ACHN (cell line): ENCODE measurements at places on chromosomes 2 and 18.

GRCh38 chr2:181374781-181375675, 82.2 kb upstream of the ITGA4 start:
- no peak for DNase-seq

DNA sequence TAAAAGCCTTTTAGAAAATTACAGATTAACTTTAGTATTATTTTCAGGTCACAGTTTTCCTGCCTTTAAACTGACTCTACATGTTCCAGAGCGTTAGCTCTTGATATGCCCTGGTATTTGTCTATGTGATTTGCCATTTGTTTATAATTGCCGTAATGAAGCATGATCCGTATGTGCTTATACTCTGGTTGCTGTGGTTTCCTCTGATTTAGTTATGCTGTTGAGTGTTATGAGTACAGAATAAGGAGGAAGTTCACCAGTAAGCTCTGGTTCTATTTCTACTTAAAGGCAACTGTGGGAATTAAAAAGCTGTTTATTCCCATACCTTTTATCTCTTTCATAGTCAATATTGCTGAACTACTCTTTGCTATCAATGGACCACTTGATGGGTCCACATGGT, 123.5 kb downstream of the OSBPL6 start:
- DNase-seq = no peak

GRCh38 chr18:10122988-10123950, 209.5 kb downstream of the VAPA start:
- no peak for DNase-seq

DNA sequence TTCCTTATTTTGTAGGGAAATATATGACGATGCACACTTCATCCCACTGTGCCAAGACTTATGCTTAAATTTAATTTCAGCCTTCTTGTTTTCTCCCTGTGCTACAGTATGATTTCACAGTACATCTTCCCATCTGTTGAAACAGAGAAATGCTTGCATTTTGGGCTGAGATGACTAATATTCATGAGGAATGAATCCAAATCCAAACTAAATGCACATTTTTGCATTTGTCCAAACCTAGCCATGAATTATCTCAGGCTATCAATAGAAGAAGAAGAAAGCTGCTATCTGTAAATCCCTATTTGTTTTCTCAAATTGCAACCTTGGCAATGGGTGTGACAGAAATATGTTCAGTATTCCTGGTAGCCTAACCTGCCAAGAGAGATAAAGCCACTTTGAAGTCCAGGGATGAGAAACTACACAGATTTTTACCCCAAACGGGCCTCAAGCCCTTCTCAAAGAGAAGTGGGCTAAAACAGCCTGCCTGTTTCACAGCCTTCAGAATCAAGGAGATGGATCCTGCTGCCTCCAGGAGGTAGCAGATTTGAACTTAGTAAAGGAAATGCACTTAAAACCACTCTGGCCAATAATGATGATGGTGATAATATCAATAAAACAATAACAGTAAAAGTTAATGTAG, 306.9 kb upstream of the NT5C1B start:
- no peak for DNase-seq

DNA sequence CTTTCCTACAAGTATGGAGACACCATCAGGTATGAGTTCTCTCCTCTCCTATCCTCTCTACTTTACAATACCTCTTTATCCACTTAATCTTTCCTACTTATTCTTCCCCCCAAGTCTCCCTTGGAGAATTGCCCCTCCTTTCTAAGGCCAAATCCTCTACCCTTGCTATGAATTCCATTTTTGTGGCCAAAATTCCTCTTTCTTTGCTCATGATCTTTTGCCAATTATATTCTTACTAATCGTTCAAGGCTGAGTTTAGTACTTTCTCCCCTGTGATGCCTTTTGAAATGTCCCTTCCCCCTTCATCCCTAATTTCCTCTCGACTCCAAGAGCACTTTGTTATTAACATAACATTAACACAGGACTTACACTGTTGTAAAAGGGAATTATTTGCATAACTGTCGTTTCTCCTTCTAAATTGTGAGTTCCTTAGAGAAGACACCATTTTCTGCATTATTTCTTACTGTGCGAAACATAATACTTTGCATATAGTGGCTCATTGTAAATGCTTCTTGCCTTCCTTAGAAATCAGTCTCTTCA, 133.4 kb downstream of the KCTD1 start:
- no peak for DNase-seq

DNA sequence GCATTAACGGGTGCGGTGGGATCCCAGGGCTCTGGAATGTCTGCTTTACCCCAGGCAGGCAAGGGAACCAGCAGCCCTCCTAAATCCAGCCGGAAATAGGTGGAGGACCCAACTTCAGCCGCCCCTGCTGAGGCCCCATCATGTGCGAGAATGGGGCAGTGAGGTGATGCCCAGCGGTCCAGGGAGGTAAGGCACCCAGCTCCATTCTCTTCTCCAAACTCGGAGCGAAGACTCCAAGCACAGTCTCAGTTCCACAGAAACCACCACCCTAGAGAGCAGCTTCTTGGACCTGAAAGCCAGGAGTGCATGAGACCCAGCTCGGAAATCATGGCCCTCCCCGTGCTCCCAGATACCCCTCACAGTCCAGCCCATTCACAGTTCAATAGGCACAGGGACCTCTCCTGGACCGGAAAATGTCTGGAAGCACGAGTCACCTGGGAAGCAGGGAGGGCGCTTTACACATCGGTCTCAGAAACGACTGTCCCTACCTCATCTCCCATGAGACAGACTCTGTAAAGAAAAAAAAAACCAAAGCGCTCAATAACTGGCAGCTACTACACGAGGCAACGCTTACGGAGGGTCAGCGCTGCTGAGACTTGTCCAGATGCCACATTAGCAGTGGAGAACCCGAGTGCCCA, 2.0 kb downstream of the SDC1 start:
- DNase-seq = no peak

GRCh38 chr2:69988086-69988635, 26.7 kb upstream of the ASPRV1 start:
- DNase-seq = no peak

DNA sequence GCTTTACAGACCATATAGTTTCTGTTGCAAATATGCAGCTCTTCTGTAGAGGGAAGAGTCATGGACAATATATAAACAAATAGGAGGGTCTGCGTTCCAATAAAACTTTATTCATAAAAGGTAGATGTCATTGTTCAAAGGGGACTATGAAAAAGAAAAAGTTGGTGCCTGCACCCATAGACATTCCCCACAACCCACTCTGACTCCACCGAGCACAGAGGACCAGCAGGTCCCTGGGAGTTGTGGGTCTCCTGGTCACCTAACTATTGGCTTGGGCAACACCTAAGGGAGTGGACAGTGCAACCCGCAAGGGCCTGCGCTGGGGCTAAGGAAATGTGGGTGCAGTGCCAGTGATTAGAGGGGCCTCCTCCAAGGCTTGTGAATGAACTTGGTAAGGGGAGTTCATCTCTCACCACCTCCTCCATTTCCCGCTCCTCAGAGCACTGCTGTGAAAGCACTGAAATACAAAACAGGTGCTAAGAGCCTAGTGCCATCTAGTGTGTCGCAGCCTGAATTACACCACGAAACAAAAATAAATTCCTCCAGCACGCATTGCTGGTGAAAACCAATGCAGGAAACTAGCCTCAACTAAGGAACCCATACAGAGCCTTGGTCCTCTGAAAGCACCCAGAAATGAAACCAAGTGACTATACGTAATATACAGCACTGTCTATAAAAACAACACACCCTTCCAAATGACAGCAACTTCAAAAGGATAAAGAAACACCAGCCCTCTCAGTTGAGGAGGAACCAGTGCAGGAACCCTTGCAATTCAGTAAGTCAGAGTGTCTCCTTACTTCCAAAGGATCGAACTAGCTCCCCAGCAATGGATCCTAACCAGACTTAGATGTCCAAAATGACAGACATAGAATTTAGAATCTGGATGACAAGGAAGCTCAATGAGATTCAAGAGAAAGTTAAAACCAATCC, 166.6 kb downstream of the RNF144A start:
- peak; percentile 22 for DNase-seq

GRCh38 chr2:109126501-109126860, 2.5 kb upstream of the SH3RF3 start:
- peak; percentile 53 for DNase-seq

DNA sequence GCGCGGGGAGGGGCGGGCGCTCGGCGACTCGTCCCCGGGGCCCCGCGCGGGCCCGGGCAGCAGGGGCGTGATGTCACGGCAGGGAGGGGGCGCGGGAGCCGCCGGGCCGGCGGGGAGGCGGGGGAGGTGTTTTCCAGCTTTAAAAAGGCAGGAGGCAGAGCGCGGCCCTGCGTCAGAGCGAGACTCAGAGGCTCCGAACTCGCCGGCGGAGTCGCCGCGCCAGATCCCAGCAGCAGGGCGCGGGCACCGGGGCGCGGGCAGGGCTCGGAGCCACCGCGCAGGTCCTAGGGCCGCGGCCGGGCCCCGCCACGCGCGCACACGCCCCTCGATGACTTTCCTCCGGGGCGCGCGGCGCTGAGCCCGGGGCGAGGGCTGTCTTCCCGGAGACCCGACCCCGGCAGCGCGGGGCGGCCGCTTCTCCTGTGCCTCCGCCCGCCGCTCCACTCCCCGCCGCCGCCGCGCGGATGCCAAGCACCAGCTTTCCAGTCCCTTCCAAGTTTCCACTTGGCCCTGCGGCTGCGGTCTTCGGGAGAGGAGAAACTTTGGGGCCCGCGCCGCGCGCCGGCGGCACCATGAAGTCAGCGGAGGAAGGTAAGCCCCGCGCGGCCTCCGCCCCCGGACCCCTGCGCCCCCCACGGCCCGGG, at the start of gene NFATC1:
TSS of gene NFATC1 (plus strand) at position 170 of the 644 bp plus-strand sequence. CDS start at position 465, 295 bp downstream.
- peak; percentile 61 for DNase-seq

DNA sequence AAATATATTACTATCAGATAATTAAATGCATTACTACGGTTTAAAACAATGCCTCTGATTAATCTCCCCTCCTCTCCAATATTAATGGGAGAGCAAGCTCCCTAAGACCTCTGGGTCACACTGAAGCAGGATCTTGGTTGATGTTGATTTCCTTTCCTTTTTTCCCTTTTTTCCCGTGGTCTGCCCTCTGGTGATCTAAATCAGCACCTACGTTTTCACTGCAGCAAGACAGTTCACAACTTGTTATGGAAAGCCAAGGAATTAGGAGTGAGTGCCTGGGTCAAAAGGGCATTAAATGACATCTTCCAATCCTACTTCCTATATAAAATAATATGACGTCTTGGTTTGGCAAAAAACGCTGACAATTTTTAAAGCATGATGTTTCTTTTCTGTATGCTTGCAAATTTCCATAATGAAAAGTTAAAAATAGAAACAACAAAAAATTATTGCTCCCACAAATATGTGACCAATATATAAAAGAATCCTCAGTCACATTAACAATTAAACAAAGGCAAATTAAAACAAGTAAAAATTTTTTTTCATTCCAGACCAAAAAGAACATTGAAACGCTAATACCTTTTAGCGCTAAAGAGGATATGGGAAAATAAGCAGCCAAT, 7.9 kb upstream of the CFAP36 start:
- peak; percentile 72 for DNase-seq

GRCh38 chr2:73907840-73908452, 15.1 kb downstream of the ACTG2 start:
- DNase-seq = peak; percentile 21

DNA sequence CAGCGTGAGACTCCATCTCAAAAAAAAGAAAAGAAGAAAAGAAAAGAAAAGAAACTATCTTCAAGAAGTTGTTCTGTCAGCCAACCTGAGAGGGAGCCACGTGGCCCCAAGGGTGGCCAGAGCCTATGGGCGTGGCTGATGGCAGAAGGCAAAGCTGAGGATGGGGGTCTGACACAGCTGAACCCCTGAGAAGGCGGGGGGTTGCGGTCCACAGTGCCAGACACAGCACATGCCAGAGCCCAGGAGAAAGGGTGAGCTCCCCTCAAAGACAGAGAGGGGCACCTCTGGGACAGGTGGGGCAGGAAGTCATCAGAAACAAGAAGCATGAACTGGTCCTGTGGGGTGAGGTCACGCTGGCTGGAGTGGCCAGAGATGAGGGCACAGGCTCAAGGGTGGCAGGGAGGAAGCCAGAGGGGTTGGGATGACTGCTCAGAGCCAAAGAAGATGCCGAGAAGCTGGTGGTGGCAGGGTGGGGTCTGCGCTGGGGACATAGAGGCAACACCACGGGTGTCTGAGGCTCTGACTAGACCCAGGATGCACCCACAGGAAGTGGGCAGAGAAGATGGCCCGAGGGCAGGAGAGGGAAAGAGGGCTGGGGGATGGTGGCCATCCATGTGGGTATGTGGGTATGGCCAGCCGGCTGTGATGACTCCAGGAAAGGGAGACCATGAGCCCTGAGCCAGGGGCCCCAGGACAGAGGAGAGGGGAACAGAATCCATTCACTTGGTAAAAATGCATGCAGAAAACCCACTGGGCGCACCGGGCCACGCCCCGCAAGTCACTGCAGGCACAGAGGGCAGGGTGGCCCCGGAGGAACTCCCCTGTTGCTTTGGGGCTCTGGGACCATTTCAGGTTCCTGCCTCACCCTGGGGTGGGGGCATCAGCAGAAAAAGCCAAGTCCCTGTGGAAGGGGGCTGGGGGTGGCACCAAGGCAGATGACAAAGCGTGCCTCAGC, 8.4 kb downstream of the KIF1A start:
- no peak for DNase-seq

- DNase-seq = peak; percentile 35
These were observed 79.6 kb downstream of the MSTN start for GRCh38 chr2:189982780-189983394.

GRCh38 chr2:158618891-158619490, 162.2 kb downstream of the PKP4 start:
- DNase-seq = no peak

DNA sequence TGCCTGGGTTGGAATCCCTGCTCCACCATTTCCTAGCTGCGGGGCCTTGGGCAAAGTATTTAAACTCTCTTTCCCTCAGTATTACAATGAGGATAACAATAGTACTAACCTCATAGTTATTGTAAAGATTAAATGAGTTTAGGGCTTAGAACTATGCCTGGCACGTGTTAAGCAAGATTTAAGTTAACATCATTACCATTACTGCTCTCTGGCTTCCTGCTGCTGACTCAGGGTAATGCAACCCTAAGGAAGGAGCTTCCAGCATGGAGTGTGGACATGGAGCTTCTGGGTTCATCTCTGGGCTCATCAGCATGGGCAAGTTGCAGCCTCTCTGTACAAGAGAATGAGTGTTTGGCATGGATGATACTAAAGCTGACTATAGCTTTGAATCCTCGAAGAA, 374.2 kb upstream of the MAP2 start:
- DNase-seq = no peak

GRCh38 chr2:197071213-197071612, 144.7 kb upstream of the PGAP1 start:
- no peak for DNase-seq

DNA sequence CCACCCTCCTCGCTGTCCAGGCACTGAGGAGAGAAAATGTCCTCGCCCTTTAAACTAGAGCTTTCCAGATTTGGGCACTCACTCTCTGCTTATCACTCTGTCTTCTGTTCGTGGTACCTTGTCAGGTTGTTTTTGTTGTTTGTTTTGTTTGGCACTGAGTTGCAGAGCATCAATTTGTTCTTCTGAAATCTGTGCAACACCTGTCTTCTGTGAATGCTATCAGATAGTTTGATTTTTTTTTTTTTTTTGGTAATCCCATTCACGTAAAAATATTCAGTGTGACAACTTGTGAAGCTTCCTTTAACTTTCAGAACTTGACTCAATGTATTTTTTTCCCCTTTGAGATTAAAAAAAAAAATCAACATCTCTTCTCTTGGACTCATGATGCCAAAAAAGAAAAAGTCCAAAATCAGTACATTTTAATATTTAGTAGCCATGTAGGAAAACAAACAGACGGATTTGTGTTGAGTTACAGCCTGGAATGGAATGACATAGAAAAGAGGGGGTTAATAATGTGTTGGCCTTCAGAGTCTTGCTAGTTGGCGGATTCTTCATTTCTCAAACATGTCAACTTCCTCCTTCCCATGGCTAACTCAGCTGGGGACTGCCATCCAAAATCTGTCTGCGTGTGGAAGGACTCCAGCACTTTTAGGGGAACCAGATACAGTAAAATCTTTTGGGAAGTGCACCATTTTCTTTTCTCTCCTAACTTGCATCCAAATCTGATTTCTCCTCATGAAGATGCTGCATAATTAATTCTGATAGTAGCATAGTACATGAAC, 1.6 kb downstream of the TMEM178A start:
- DNase-seq = no peak
